ENCODE measurements at places on chromosomes 2 and 18. TPM values are rescaled to one million over a fixed set of nuclear protein-coding genes. Genes with fewer than 3 reads are reported as not detected.

GRCh38 chr2:223944166-223944702 is 901 bp downstream of the WDFY1 start:
- peak; percentile 34 for DNase-seq

GRCh38 chr2:167534443-167534842 is 646.2 kb downstream of the XIRP2 start:
- DNase-seq, result no peak

DNA sequence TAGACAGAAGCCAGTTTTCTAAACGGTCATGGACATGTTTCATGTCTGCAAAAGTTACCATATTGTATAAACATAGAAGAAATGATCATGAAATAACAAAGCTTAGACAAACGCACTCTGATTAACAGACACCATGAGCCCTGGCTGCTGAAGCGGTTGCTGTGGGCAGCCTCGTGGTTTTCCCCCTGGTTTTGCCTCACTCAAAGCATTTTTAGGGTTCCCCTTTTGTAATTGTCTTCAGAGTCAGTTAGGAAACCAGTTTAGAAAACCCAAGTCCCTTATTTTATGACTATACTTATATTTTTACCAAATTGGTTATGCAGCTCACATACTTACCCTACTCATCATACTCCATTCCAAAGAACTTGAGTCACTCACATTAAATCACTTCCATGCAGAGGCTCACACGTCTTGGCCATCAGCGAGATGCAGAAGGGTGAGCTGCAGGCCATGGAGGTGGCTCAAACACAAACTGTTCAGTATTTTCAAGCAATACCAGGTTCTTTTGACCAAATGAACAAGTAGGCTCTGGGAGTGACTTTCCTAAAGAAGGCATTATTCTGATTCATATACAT is 105.6 kb upstream of the SALL3 start:
- no peak for DNase-seq

DNA sequence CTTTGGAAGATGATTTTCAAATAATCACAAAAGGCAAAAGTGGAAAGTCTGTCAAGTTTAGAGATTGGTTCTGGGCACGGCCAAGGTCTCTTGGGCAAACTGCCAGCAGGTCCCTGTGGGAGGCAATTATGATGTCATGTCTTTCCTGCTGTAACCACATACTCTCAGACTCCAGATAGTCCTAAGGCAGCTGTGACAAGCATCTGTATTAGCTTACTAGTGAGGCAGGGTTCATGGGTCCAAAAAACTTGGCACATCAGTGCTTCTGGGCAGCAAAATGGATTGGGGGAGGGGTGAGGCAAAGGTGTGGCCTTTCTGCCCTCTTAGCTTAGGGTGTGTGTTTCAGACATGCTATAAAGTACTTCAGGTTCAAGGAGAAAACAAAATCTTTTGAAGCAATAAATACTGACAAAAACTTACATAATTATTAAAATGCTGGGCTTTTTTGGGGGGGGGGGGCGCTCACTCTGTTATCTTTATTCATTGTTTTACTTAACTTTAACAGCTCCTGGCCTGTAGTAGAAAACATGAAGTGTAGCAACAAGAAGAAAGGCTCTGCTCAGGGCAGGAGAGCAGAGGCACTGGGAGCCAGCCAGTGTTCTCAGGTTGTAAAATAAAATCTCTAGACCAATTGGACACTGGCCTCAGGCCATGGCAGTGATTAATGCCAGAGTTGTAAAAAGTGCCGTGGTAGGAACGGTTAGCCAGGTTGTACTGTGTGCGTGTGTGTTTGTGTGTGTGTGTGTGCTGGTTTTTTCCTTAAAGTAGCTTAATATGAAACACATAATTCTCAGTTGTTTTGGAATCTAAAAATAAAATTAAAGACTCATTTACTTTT is 14.3 kb upstream of the TANC1 start:
- peak; percentile 50 for DNase-seq

DNA sequence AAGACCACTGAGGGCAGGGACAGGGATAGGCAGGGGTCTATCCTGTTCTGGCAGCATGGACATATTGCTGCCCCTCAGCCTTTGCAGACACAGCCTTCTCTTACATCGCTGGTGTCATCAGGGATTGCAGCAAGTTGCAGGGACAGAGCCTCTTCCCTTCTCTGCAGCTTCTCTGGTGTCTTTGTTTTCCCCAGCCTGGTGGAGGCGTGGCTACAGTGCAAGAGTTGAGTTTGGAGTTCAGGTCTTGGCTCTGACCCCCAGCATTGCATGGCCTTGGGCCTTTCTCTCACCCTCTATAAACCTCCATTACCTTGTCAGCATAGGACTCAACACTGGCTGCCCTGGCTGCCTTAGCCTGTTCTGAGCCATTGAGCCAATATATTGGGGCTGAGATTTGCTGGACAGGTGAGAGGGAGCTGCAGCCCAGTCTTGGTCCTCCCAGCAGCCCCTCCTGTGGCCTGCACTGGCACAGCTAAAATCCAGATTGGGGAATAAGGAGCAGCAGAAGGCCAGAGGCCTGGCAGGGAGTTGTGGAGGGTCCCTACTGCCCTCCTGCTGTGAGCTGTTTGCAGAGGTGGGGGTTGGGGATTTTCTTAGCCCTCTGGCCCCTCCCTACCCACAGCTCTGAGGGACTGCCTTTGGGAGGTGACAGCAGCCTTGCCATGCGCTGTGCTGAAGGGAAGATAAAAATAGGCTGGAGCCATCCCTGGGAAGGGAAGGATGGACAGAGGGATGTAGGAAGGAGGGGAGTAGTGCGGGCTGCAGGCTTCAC is 22.8 kb downstream of the EHD3 start:
- DNase-seq, result no peak

DNA sequence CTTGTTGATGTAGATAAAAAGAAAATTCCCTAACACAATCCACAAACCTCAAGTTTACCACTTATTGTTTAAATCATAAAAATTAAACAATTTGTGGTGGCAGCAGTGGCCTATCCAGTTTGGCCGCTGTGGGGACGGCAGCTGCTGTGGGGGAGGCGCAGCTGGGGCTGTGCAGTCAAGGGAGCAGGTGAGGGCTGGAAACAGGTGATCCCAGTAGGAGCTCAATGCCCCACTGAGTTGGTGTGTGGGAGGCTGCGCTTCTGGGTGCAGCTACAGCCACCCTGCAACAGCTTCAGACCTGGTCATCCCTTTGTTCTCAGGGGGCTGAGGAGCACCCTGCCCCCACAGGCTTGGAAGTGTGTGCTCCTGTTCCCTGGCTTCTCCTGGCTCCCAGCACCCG is 266.0 kb upstream of the FSIP2 start:
- no peak for DNase-seq

GRCh38 chr2:17540093-17540812 is at the start of gene VSNL1:
TSS of gene VSNL1 (plus strand) at chr2:17540696. CDS start at chr2:17592075, 51,379 bp downstream.
- DNase-seq, result peak; percentile 61

GRCh38 chr18:11154368-11154989 is 5.1 kb upstream of the PIEZO2 start:
- DNase-seq, result peak; percentile 51

MORN2 gene
- 8.3 TPM for total RNA-seq

FSHR gene
- not detected for total RNA-seq

RBM45 gene
- 20.6 TPM for total RNA-seq

NABP1 gene
- 11.8 TPM for total RNA-seq

GRCh38 chr2:150371044-150371818 is 116.2 kb downstream of the RND3 start:
- DNase-seq, result no peak

DNA sequence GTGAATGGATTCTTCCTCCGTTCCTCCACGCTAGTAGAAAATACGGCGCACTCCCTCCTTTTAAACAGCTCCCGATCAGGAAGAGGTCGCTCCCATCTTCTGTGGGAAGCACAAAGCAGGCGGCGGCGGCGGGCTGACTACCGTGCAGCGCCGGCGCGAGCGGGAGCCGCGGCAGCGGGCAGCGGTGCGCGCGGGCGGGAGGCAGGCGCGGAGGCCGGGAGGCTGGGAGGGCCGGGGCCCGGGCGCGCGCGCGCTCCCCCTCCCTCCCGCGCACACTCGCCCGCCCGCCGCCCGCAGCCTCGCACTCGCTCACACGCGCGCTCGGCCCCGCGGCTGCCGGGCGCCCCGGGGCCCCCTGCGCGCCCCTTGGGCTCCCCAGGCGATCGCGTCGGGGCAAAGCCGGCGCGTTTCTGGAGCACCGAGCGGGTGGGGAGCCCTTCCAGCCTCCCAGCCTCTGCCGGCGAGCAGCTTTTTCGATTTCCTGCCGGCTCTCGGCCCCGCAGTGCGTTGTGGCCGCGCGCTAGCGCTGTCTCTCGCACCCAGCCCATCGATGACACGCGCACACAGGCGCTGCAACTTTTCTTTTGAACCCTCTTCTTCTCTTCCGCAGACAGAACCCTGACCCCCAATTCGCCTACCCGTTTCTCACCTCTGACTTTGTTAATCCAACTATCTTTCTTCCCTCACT is at the start of gene SLC8A1:
Gene SLC8A1 (minus strand): TSS at position 173 of the 688 bp plus-strand sequence.
- peak; percentile 16 for DNase-seq

GRCh38 chr18:31579375-31579774 is 12.3 kb upstream of the TTR start:
- no peak for DNase-seq

TCF7L1 gene
- total RNA-seq, result 7.5 TPM

TLX2 gene
- total RNA-seq, result not detected

GRCh38 chr18:76822506-76823160 is at the start of gene ZNF236:
TSS of gene ZNF236 (plus strand) at chr18:76822557. CDS start at chr18:76822608, 51 bp downstream.
- peak; percentile 90 for DNase-seq

DNA sequence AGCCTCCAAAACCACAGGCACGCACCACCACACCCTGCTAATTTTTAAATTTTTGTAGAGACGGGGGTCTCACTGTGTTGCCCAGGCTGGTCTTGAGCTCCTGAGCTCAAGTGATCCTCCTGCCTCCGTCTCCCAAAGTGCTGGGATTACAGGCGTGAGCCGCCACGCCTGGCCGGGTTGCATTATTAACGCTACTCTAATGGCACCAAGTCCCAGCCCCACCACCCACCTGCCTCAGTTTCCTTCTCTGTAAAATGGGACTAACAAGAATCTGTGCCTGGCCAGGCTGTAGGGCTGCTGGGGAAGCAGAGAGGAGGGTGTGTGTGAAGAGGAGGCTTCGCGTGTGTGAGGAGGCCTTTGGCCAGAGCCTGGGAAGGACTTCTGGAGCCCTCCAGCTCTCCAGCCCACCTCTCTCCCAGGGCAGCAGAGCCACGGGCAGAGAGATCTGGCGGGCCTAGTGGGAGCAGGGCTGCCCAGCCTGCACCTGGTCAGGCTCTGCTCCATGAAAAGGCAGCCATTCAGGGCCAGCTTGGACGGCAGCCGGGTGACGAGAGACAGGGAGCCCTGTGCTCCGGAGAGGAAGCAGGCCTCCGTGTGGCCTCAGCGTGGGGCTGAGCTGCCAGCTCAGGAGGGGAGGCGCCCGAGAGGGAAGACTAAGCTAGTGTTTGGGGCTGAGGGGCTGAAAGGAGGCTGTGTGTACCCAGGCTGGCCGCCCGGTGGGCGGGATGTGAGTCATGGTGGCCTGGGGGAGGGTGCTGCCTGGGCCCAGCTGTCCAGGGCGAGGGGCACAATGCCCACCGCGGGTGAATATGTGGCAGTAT is 7.4 kb upstream of the B3GNT7 start:
- peak; percentile 89 for DNase-seq

FSIP2 gene
- total RNA-seq, result under 0.01 TPM

DNA sequence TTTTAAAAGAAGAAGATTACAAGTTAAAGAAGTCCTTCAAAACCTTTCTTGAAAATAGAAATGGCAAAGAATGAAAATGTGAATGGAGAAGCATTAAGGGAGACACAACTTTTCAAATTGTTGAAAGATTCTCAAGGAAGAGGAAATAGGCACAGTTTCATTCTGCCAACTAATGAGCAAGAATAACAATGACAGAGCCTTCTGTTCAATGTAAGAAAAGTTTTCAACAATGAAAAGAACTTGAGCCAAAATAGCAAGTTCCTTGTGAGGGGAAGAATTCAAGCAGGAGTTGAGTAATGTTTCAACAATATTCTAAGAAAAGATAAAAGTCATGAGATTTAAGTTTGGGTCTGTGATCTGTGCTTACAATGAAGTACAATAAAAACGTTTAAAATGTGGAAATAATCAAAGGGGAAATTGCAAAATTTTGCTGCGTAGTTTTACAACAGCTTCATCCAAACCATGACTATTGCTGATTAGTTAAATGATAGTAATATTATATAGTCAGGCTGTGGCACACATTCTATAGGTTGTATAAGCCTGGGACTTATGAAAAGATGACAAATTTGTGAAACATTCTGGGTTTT is 122.6 kb downstream of the METTL4 start:
- DNase-seq, result no peak

DNA sequence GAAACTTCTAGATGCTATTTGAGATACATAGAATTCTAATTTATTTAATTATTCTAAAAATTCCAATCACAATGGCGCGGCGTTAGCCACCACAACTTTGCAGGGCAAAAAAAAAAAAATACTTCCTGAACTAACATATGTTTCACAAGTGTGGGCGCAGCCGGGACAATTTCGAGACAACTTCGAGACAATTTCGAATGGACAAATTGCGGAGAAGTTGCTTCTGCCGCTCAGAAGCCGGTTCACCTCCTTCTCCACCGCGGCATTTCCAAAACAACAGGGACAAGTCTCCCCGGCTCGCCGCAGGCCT is 842 bp downstream of the PAX3 start:
- no peak for DNase-seq

- DNase-seq, result peak; percentile 68
Measured at GRCh38 chr2:238379096-238379810, 47.5 kb upstream of the ASB1 start.

GRCh38 chr18:12333506-12334290 is 25.7 kb downstream of the TUBB6 start:
- no peak for DNase-seq

DNA sequence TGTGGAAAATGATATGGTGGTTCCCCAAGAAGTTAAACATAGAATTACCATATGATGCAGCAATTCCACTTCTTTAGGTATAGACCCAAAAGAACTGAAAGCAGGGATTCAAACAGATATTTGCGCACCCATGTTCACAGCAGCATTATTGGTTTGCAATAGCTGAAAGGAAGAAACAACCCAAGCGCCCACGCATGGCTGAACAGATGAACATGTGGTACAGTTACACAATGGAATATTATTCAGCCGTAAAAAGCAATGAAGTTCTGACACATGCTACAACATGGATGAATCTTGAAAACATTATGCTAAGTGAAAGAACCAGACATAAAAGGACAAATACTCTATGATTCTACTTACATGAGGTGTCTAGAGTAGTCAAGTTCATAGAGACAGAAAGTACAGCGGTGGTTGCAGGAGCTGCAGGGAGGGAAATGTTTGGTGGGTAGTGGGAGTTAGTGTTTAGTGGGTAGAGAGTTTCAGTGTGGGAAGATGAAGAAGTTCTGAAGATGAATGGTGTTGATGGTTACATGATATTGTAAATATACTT is 26.7 kb upstream of the ASPRV1 start:
- no peak for DNase-seq

DNA sequence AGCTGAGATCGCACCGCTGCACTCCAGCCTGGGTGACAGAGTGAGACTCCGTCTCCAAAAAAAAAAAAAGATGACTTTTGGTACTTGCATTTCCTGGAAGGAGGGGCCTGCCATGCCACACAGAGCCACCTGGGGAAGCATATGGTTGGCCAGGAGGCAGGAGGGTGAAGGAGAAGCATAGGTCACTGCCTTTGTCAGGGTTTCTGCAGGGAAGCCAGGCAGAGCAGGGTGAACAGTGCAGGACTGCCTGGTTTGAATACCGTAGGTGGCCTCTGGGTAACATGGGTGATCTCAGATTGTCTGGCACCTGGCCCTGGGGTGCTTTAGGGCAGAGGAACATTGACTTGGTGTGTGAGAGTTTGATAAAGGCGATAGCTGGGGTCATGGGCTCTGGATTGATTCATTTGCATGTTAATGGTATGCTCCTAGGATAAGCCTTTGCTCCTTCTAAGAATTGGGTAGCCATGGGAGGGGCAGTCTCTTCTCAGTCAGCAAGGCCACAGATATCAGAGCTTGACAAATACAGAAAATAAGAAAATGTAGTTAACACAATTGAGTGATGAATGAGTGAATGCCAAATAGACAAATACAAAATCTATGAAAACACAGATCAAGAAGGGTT is 124.0 kb upstream of the SEC11C start:
- no peak for DNase-seq

All from lung microvascular endothelial cell (primary cell).